Inflammatory macrophage treated with lipopolysaccharide for 4 hours (primary cell): ENCODE measurements at places on chromosomes 16 and 17.

DNA sequence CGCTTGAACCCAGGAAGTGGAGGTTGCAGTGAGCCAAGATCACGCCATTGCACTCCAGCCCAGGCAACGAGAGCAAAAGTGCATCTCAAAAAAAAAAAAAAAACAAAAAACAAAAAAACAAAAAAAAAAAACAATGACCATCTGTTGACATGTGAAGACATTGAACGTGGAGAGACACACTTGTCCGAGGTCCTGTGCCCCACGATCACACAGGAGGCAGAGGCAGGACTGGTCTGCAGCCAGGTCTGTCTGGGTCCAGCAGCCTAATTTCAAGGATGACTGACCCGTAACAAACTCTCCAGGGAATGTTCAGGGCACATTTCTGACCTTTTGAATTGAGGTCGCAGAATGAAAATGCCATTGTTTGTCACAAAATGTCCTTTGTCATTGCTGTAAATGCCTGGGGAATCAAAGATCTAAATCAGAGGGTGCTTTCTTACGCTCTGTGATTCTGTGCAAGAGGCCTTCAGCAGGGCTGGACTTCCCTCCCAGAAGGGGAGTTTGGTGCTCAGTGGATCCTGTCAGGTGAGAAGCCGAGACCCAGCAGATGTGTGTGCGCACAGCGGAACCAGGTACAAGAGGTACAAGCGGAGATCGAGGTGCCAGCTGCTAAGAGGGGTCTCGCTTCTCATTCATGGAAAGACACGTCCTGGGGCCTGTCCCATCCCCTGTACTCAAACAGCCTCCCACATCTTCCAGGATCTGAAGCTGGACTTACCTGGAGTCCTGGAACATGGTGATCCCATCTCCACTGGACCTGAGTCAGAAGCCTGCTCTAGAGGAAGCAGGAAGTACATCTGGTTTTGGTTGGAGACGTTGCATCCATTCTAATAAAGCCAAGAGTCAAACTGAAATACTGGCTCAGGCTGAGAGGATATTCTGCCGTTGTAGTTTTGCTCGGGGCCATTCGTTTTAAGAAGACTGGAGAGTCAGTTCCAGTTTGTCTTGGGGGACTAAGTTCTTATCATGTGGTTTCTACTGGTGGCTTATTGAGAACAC is 95.8 kb downstream of the IRF8 start:
- no peak for DNase-seq

- DNase-seq = peak; percentile 74
Observed at GRCh38 chr17:75983501-75984181, 4.6 kb downstream of the TEN1 start.

DNA sequence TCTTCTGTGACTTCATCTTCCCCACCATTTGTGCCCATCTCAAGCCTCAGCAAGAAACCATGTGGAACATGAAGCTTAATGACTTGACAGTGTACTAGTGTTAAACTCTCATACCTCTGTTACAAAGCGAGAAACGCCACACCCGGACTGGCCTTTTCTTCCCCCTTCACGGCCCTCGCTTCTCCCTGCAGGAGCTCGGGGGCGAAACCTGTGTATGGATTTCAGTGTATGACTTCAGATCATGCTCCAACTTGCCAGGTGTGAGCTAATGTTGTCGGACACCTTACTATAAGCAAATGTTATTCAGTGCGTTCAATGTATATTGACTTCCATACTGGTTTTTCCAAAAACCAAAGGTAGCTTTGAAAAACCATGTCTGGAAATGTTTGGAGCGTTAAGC is 20.1 kb upstream of the SLC5A11 start:
- no peak for DNase-seq

GRCh38 chr16:12026741-12027490 is 50.4 kb downstream of the SNX29 start:
- no peak for DNase-seq

DNA sequence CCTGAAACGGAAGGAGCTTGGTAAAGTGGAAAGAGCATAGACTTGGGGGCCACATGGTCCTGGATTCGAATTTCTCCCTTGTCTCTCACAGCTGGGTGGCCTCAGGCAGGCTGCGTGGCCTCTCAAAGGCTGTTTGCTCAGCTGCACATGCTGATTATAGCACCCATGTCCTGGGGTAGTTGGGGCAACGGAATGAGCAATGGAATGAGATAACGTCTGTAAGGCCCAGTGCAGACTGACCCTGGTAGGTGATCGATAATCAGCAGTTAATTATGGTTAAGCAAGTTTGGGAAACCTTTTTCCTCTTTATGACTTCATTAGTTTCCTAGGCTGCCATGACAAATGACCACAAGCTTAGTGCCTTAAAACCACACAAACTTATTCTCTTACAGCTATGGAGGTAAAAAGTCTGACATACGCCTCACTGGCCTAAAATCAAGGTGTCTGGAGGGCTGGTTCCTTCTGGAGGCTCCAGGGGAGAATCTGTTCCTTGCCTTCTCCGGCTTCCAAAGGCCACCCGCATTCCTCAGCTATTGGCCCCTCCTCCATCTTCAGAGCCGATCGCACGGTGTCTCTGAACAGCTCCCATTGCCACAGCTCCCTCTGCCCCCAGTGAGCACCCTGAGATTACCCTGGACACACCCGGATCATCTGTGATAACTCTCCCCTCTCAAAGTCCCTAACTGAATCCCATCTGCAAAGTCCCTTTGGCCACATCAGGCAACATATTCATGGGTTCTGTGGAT is 294.9 kb upstream of the FOXF1 start:
- DNase-seq = no peak

DNA sequence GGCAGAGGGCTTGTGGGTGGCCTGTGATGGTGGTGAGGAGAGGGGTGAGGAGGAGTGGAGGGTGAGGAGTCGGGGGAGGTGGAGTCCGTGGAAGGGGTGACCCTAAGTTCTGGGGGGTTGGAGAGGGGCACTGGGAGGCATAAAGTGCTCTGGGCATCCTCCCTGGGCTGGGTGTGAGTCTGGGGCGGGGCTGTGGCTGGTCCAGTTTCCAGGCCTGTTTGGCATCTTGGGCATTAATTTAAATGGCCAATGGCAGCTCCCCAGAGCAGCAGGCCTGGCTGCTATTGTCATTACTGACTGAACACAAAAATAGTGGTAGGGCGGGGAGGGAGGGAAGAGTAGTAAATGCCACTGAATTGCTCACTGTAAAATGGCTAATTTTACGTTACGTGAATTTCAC is 7.7 kb upstream of the ARHGAP23 start:
- no peak for DNase-seq

DNA sequence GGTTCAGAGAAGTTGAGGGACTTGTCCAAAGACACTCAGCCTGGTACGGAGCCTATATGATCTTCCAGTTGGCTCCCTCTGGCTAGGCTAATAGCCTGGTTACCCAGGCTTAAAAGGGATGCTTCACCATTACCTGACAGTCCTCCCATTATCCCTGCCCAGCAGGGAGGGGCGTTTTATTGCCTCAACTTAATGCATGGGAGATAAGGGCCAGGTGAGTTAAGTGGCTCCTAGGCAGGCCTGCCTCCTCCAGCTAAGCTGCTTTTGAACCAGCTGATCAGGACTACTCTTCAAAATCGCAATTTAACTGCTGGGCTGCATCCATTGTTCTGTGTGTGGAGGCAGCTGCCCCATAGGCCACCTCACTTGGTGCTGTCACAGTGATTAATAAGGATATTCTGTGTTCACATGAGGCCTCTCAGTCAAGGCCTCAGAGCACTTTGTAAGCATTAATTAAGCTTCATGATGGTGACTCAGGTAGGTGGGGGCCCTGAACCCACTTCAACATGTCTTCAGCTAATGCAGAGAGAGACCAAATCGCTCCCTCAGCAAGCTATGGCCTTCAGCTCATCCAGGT is 27.9 kb downstream of the SMPD3 start:
- no peak for DNase-seq

GRCh38 chr16:27317738-27318391 is 4.1 kb downstream of the IL4R start:
- no peak for DNase-seq

DNA sequence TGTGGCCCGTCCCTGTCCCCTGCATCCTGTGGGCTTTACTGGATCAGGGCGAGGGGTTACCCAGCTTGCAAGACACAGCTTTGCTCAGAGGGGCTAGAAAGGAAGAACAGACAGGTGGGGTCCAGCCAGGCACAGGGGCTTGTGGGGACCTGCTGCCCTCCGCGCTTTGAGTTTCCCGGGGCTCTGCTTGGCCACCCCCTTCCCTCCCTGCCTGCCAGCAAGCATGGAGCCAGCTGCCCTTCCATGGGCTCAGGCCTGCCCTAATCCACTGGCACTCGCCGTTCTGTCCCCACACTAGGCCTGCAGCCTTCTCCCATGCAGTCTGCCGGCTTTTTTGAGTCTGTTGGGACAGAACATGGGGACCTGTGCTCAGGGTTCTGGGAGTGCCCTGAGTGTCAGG is 3.4 kb downstream of the SNN start:
- DNase-seq = no peak

- no peak for DNase-seq
Observed at GRCh38 chr17:43669971-43670644, 8.4 kb upstream of the MEOX1 start.
